ENCODE measurements at places on chromosomes 7 and 10.
A peak's percentile ranks its signal among the peaks of the same experiment; 100 is the strongest.

DNA sequence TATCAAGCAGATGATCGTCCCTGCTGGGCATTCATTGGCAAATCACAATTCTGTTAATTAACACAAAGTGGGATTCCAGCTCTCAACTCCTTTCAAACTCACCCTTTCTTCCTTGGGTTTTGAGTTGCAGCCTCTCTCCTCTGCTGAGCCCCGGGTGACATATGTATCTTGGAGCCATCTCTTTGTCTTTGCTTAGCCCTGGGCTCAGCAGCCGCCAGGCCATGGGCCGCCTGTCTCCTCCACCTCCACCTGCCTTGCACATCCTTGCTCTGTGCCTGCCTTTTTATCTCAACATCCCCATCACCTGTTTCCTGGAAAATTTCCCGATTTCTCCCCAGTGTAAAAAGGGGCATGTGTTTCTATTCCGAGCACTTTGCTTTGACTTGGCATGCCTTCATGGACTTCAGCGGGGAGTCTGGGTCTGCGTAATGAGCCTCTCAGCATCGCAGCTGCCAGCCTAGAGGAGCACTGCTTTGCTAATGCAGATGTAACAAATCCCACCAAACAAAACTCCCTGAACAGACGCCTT, 141.3 kb upstream of the AGK start:
- DNase-seq: no peak

- no peak for DNase-seq
These were observed 9.4 kb upstream of the GTPBP10 start for GRCh38 chr7:90337106-90337505.

DNA sequence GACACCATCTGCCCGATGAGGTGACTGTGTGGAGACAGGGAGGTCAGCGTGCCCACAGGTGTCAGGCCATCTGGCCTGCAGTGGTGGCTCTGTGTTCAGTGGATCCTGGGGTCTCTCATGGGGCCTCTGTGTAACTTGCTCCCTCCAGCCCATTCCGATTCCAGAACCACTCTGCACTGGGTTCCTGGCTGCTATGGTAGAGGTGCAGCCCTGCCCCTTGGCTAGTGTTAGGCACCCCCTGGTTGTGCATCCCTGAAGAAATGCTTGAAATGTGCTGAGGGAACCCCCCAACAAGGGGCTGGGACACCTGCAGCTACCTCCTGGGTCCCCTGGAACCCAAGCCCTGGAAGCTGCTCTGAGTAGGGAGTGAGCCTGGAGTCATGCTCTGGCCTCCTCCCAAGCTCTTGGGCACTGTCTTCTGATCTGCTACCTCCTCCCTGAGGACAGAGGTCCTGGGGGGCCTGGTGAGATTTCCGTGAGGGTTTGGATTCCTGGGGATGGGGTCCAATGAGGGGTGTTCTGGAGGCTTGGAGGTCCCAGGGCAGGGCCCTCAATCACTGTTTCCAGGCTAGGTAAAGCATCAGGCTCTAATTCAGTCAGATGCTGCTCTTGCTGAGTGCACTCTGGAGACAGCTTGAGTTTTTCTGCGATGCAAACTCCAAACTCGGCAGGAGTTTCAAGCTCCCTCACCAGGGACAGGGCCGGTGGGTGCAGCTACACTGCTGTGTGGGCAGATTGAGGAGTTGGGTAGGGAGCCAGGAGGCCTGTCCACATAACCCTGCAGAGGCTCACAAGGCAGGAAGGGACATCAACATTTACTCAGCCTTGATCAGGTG, 27.7 kb downstream of the RAMP3 start:
- no peak for DNase-seq

DNA sequence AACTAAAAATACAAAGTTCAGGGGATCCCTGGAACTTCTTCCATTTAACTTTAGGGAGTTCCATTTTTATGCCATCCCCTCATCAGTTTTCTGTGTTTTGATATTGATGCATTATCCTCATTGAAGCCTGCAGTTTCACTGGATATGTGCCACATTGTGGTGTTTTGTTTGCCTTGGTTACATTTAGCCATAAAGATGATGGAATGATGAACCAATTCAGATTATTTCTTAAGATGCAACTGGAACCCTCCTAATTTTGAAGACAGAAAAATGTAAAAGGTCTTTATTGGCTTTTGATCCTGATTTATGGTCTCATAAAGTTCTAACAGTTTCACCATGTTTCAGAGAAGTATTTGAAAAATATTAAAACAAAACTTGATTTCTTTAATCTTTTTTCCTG, 314.2 kb upstream of the KLF6 start:
- DNase-seq: no peak

- DNase-seq: no peak
These were observed 509.9 kb downstream of the PARD3 start for GRCh38 chr10:34305189-34305588.

GRCh38 chr10:70164163-70164562, 6.2 kb downstream of the SAR1A start:
- no peak for DNase-seq

DNA sequence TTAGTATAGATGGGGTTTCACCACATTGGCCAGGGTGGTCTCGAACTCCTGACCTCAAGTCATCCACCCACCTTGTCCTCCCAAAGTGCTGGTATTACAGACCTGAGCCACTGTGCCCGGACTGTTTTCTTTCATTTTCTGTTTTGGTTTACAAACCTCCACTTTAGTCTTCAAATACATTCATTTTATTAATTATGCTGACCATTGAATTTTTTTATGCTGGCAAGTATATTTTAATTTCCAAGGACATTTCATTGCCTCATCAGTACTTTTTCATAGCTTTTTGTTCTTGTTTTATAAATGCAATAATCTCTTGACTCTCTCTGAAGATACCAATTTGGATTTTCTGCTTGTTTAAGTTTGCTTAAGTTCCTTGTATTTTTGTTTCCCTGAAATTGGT, 170.5 kb downstream of the CACNB2 start:
- DNase-seq: no peak

- DNase-seq: no peak
These were observed 44.1 kb upstream of the DMTF1 start for GRCh38 chr7:87107949-87108776.

- DNase-seq: no peak
These were observed 418.9 kb downstream of the ZNF716 start for GRCh38 chr7:57868771-57869483.

- no peak for DNase-seq
These were observed 171.0 kb downstream of the TRIL start for GRCh38 chr7:28787106-28787505.

- no peak for DNase-seq
These were observed 33.1 kb downstream of the PDSS1 start for GRCh38 chr10:26730552-26730951.

DNA sequence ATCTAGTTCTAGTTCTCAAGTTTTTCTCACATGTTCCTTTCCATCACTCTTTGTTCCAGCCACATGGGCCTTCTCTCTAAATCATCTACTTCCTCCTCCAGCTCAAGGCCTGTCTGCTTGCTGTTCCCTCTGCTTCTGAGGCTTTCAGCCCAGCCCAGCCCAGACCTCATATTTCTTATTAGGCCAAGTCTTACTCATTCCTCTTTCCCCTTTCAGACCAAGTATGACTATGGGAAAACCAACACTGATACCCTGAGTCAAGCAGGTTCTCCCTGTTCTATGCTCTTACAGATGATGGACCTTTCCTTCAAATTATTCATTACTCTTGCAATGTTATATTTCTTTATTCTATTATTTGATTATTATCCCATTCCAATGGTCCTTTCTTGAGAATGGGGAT, 80.3 kb upstream of the SEM1 start:
- no peak for DNase-seq

- no peak for DNase-seq
These were observed 95.4 kb downstream of the HIPK2 start for GRCh38 chr7:139682136-139683013.

DNA sequence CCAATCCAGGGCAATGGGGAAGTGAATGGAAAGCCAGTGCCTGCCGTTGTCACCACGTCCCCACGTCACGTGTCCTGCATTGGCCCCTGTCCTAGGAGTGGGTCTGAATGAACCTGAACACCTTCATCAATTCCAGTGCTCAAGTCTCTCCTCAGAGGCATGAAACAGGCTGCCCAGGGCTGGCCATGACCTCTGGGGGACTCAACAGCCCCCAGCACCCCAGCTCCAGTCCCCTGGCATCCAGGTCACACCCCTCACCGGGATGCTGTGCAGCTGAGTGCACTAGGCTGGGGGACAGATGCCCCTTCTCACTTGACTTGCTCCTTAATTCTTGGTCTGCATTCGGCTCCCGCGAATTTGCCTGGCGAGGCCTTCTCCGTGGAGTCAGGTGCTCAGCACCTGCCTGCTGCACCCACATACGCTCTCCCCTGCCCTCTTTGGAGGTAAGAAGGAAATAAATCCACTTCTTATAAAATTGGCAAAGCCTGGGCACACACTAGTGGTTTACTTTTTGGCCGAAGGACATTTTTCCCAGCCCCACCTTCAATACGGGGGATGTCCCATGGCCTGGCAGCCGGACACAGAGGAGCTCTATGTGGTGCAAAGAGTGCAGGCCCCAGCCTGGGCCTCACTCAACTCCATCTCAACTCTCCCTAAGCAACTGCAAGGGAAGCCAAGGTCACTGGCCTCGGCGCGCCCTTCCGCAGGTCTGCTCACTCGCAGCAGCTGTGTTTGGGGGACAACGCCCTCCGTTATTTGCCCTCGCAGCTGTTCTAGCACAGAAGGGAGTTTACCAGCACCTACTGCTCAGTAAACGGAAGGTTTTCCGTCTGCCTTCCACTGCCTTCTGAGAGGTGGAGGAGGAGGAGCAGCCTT, 77.6 kb upstream of the SHH start:
- no peak for DNase-seq

DNA sequence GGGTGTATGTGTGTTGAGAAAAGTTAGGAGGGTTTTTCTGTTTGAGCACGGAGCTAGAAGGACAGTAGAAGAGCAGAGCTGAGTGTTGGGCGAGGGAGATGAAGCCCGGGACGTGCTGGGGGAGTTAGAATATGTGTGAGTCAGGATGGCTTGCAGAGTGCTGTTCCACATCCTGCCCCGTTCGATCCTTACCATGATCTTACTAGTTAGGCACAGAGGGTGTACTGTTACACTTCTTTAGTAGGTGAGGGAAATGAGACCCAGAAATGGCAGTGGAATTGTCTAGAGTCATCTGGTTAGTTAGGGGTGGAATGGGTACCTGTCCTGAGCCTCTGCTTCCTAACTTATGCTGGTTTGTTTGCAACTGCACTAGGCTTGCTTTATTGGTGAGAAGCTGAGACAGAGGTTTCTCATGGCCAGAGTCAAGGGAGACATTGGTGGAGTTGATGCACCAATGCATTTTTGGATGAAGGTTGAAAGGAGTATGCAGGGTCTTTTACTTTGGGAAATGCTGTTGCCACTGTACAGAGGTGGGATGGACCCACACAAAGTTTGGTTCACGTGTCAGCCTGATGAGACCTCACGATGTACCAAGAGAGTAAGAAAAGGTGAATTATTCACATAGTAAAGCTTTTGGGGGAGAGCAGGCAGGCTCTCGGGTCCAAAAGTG, 42.4 kb downstream of the CCNY start:
- no peak for DNase-seq

- no peak for DNase-seq
These were observed 24.3 kb downstream of the DYNC1I1 start for GRCh38 chr7:95796617-95797016.

- DNase-seq: peak; percentile 29
These were observed 149.2 kb downstream of the PRKAG2 start for GRCh38 chr7:151727579-151728285.

GRCh38 chr7:139038691-139039090, 2.8 kb upstream of the ZC3HAV1L start:
- no peak for DNase-seq

DNA sequence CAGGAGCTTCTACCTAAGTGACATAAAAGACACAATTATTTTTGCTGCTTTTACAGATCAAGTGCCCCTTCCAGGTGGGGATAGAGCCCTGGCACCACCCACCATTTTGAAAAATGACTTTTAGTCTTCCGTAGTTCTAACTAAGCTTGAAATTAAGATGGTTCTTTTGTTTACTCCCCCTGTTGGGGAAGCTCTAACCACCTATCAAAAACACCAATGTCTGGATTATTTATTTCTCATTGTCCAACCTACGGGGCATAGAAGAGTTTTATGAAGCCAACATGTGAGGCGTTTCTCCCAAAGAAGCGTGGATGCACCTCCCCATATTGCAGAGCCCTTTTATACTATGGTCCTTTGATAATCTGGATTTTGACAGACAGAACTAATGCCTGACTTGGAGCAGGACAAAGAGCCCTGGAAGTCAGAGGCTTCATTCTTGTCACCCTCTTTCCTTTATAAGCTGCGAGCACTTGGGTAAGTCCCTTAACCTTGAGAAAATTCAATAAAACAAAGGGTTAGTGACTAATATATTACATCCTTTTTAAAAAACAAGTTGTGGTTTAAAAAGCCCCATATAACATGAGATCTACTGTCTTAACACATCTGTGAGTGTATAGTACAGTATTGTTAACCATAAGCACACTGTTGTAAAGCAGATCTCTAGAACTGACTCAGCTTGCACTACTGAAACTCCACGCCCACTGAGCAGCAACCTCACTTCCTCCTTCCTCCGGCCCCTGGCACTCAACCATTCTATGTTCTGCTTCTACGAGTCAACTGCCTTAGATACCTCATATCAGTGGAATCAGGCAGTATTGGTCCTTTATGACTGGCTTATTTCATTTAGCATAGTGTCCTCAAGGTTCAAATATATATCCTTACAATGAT, 67.5 kb downstream of the ATXN7L1 start:
- peak; percentile 55 for DNase-seq

DNA sequence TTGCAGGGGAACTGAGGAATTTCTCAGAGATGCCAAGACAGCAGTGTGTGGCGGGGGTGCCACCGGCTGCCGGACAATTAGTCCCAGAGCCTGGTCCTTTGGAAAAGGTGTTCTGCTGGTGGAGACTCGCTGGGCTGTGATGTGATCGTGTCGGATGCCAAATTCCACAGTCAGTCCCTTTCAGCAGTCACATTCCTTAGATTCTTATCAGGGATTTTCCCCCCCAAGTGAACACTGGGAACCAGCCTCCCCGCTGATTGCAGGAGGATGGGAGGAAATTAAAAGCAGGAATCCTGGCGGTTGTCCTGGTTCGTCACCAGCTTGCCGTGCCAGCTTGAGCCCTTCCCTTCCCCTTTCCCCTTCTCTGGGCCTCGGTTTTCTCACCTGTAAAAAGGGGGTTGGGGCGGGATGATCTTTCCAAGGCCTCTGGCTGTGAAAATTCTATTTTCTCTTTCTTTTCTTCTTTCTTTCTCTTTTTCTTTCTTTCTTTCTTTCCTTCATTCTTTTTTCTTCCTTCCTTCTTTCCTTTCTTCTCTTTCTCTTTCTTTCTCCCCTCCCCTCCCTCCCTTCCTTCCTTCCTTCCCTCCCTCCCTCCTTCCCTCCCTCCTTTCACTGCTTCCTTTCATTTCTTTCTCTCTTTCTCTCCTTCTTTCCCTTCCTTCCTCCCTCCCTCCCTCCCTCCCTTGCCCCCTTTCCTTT, 39.6 kb downstream of the COL26A1 start:
- no peak for DNase-seq

GRCh38 chr10:88957381-88957780, 4.8 kb upstream of the ACTA2 start:
- no peak for DNase-seq

Data from activated CD4-positive, alpha-beta T cell treated with anti-CD3 and anti-CD28 coated beads for 1 hour (primary cell).